ENCODE measurements at places on chromosomes 4 and X.

DNA sequence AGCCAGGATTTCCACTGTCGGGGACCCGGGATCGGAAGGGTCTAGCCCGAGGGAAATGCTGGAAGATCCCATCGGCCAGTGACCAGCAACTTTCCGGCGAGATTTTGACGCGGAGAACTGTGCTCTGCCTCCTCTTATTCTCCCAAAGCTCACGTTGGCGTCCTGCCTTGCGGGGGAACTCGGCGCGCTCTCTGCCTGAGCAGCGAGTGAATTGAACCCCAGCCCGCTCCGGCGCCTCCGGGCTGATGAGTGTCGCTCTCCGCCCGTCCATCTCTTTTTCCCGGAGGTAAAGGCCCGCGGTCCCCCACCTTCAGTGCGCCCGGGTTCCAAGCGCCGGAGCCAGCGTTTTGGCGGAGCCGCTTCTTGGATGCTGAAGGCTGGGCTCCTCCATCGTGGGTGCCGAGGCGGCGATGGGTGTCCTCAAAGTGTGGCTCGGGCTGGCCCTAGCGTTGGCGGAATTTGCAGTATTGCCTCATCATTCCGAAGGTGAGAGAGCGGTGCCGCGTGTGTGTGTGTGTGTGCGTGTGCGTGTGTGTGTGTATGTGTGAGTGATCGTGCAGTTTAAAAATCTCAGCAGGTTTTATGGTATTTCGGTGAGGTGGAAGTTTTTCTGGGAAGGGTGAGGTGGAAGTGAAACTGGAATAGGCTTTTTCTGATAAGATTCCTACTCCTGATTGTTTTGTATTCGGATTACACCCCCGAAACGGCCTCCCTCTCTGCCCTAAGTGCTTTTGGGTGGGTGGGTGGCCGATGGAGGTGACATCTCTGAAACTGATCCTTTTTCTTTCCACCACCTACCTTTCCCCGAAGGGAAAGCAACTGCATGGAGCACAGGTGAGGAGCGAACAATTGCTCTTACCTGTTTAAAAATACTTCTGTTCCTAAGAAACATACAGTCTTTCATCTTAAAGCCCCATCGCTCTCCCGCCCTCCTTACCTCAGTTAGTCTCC is 752 bp downstream of the FRAS1 start:
- peak; percentile 62 for DNase-seq

DNA sequence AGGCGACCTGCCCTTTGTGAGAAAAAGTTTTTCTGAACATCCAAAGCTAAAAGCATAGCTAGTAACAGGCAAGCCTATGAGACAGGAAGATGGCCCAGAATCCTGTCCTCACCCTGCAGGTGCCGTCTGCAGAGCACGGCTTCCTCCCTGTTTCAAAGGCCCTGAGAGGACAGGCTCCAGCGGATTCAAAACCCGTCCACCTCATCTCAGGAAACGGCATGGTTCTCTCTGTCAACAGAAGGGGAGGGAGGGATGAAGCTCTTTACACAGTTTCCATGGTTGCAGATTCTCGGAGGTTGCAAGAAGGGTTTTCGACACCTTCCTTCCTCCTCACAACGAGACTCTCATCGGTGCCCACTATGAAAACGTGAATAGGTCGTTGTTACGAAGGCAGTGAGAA is 8.3 kb downstream of the PPP2R3B start:
- no peak for DNase-seq

DNA sequence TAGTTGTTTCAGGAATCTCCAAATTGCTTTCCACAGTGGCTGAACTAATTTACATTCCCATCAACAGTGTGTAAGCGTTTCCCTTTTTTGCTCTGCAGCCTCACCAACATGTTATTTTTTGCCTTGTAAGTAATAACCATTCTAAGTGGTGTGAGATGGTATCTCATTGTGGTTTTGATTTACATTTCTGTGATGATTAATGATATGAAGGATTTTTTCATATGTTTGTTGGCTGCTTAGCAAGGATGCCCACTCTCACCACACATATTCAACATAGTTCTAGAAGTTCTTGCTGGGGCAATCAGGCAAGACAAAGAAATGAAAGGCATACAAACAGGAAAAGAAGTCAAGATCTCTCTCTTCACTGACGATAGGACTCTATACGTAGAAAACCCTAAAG is 472.4 kb downstream of the ZNF674 start:
- DNase-seq: no peak

DNA sequence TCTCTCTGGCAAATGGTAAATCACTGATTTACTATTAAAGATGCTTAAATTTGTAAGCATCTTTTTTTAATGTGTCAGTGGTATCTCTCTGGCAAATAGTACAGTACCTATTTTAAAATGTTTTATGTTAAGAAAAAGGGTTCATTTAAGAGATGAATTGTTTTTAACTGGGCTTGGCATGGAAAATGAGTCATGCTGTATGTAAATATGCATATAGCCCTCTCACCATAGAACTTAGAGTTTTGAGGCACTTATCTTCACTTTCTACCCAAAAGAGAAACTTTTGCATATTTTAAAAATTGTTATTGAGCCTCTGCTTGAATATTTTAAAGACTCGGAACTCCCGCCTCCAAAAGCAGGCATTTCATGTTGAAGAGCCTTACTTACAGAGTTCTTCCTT is 37.9 kb downstream of the KLHL34 start:
- no peak for DNase-seq

- no peak for DNase-seq
Observed at GRCh38 chr4:15799701-15800100, 21.6 kb downstream of the CD38 start.

All from left cardiac atrium (tissue), 4 donors.